ENCODE measurements at places on chromosomes 2 and 18.

GRCh38 chr2:60596411-60596810 is 43.0 kb upstream of the BCL11A start:
- no peak for DNase-seq

GRCh38 chr18:10038268-10038667 is 124.5 kb downstream of the VAPA start:
- DNase-seq = no peak

DNA sequence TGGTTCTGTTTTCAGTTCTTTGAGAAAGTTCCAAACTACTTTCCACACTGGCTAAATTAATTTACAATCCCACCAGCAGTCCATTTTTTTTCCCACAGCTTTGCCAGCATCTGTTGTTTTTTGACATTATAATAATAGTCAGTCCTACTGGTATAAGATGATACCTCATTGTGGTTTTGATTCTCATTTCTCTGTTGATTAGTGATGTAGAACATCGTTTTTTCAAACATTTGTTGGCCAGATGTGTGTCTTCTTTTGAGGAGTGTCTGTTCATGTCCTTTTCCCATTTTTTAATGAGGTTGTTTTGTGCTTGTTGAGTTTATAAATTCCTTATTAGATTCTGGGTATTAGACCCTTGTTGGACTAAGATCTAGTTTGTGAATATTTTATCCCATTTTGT is 376.8 kb upstream of the NT5C1B start:
- DNase-seq = no peak

DNA sequence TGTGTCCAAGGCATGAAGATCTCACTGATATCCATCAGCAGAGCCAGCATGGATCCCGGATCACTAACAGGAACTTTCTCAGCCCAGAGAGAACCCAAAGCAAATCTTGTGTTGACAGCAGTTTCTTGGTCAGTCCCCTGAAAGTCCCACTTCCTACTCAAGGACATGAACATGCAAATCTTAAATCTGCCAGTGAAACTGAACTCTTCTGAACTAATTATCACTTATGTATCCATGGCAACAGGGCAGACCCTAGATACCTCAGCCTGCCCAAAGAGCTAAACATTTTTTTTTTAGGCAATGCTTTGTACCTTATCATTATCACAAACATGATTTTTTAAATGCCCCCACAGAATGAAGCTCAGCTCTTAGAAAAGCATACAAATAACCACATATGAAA is 127.8 kb upstream of the DDX18 start:
- DNase-seq = no peak

- no peak for DNase-seq
Observed at GRCh38 chr2:37173741-37174140, 14.7 kb downstream of the SULT6B1 start.

DNA sequence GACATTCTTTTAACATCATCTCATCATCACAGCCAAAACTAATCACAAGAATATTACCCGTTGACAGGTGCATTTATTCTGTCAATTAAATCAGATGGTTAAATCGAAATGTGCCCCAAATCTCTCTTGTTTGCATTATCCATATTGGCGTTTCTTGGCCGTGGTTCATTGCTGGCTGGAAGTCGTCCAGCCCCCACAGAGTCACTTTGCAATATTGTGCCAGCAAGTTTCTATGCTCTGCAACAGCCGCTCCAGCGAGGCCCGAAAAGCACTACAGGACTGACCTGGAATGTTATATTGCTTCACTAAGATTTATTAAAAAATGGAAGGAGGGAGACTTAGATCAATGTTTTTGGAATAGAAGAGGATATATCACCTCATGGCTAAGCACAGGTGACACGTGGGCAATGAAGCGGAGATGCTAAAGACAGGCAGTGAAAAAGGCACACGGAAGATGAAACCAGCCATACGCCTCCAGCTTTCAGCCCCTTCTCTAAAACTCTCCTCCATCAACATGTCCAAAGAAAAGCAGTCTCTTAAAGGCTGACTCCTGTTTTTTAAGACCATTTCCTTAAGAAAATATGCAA is 176.8 kb upstream of the VRK2 start:
- DNase-seq = no peak

DNA sequence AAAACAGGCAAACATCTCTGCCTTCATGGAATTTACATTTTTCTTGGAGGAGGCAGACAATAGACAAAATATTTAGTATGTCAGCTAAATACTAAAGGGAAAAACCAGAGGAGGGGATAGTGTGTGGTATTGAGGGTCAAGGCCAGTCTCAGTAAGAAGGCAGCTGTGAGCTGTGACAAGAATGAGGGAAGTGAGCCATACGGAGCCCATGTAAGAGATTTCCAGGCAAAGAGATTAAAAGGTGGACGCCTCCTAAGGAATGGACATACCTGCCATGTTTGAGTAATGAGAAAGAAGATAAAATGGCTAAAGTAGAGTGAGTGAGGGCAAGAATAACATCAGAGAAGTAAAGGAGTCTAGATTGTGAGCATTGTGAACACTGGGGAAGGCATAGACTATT is 2.2 kb upstream of the SCN2A start:
- no peak for DNase-seq

- no peak for DNase-seq
Observed at GRCh38 chr2:241507430-241508239, 749 bp downstream of the STK25 start.

- no peak for DNase-seq
Observed at GRCh38 chr2:191486584-191487320, 191.2 kb upstream of the NABP1 start.

DNA sequence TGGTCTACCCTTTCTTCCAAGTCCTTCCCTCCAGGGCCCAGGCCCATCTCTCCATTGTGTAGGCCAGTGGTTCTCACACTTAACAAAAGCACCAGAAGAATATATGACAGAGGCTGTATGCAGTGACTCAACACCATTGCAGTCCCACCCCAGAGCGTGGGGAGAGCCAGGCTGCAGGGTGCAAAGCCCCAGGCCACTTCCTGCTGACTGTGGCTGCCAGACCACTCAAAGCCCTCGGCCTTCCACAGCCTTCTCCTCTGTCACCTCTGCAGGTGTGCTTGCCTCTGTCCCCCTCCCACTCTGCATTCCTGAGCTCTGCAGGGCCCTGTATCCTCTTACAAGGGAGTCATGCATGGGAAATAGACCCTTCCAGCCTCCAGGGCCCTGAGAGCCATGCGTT is 40.4 kb upstream of the ARHGEF4 start:
- DNase-seq = no peak

DNA sequence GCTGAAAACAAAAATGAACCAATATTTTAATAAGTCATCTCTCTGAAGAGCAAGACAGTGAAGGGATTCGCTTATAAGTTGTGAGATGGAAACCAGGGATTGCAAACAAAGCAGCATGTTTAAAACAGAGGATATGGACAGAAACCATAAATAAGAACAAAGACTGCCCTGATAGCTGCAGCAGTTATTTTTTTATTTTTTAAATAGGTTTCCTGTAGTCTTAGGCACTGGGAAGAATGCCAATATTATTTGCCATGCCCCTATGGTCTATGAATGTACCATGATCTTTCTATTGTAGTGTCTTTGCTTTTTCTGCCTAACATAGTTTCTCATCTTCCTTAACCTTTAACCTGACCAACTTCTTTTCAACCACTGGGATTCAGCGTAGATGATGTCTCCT is 1334.0 kb upstream of the NRXN1 start:
- DNase-seq = no peak

DNA sequence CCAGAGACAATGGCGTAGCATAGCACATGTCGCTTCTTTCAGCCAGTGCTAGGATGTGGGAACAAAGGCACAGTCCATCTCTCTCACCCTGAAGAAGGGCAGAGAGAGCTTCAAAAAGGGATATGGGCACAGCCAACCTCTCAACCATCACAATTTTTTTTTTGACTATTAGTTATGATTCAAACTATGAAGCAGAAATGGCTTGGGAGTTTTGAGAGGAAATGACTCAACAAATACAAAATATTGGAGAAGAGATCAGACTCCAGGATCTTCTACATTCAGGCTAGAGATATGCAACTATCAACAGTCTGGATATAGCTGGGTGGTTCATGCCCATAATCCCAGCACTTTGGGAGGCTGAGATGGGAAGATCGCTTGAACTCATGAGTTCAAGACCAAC is 109.1 kb downstream of the MCFD2 start:
- no peak for DNase-seq

GRCh38 chr2:129491308-129491707 is 488.2 kb upstream of the RAB6C start:
- DNase-seq = no peak

DNA sequence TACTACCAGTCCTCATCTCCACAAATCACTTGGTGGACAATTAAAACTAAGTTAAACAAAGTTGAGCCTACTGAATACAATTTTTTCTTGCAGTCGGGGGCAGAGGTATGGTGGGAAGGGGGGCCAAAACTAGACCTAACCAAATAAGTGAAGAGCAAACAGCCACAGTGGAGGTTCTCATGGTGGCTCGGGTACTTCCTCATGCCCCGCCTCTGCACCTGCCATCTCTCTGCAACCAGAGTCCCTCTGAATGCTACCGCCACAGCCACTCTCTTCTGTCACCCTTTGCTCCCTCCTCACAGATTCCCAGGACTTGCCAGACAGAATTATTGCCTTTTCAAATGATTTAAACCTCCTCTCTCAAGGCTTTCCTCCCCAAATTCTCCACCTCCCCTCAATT is 204.2 kb downstream of the TMEM247 start:
- no peak for DNase-seq

DNA sequence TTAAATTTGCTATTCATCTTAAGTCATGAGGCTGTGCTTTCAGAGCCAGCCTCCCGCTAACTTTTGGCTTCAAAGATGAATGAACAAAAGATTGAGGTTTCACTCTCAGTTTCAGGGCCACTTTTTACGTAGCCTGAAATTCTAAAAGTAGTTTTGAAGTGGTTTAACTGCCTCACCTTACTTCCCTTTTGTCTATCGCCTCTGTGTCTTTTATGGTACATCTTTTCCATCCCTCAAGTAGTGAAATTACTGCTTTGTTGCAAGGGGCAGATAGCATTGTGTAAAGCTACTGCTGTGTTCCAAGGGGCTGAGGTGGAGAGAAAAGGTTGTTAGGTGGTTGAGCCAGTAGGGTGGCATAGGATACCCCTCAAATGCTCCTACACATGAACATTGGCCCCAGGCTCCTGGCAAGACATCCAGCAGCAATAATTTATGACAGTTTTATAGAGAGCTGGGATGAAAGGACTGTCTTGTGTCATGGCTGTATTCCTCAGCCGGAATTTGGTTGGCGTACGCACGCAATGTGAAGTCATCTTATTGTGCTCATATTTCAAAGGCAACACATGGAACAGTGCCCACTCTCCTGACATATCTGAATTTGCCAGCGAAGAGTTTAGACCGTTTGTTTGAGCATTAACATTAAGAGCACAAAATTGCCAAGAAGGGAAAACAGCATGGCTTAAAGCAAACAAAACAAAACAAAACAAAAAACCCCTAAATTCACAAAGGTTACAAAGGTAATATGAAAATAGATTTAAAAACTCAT is 32.2 kb downstream of the QPCT start:
- DNase-seq = no peak

DNA sequence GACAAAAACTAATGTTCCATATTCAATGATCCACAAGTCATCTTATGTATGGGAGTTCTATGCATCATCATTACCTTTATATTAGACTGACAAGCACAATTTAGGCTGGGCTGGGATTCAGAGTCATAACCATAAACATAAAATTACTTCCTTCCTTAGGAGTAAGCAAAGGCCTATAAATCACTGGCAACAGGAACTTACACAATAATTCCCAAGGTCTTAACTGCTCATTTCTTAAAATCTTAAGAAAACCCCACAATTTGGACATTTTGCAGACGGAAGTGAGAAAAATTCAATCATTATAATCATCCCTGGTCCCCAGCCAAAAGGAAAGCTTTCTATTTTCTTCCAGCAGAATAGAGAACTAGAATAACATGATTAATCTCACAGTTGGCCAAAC is 232.3 kb downstream of the DYM start:
- DNase-seq = no peak

DNA sequence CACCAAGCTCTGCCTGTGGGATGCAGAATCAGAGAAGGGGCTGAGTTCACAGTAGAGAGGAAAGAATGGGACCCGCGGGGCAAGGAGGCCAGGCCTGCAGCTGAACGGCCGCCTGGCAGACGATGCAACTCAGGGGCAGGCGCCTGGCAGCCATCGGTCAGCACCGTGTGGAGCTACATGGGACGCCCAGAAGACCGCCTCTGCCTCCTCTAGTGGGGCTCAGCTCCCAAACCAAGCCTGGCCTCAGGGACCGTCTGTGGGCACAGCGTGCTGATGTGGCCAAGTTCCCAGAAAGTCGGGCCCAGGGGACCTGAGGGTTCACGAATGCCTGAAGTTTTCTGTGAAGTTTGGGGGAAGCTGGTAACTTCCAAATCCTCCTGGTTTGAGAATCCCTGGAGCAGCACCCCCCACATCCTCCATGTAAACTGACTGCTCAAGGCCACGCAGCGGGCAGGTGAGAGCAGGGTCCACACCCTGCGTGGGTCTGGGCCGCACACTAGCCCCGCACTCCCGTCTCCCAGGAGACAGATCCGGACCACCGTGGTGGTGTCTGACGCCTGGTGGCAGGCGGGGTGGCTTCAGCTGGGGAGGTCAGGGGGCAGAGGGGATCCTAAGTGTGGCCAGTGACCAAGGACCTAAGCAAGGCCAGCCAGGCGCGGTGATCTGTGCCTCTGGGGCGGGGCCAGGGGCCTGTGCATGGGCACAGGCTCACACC is 14.6 kb downstream of the SNORC start:
- no peak for DNase-seq

Measured in T-helper 17 cell (primary cell).